ENCODE measurements at places on chromosomes 12 and 14. TPM values are rescaled to one million over a fixed set of nuclear protein-coding genes. Genes with fewer than 3 reads are reported as not detected.

- DNase-seq: no peak
Measured at GRCh38 chr14:31867570-31867969, 209.5 kb upstream of the ARHGAP5 start.

GRCh38 chr12:103712216-103712615 lies 125.1 kb downstream of the STAB2 start:
- no peak for DNase-seq

- DNase-seq: peak; percentile 64
Measured at GRCh38 chr12:54126696-54127537, 61.9 kb downstream of the SMUG1 start.

DNA sequence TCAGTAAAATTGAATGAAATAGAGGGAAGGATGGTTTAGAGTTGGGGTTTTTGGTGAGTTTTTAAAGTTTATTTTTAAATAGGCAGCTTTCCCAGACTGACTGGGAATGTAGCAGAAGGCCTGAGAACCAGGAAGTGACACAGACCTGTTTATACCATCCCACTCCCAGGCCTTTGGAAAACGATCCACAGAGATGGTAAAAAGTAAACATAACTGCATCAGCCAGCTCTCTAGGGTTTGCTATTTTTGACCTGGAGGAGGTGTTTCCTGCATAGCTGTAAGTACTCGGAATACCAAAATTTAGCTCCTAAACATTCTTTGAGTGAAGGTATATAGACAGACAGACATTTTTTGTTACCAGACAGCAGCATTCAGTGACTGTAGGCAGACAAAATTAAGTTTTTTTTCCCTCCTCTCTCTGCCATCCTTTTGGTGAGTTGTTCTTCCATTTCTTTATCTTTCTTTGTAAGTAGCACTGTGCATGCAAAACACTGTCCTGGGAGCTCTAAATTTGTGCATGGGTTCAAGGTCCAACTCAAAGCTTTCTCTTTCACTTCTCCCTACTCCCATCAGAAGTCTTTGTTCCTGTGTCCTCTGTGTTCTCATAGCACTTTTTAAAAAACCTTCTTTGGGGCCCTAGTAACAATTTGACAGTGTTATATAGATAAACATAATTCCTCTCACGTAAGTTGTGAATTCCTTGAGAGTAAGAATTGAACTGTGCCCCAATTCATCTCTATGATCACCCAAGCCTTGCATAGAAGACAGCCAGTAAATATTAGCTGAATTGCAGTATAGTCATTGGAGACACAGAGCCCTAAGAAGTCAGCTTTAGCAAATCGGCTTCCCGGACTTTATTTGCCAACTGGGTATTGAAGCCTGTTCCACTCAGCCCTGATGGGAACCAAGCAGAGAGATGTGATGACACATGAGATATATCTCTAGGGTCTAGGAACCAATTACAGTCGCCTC lies 37.4 kb downstream of the SUSD6 start:
- DNase-seq: no peak

DNA sequence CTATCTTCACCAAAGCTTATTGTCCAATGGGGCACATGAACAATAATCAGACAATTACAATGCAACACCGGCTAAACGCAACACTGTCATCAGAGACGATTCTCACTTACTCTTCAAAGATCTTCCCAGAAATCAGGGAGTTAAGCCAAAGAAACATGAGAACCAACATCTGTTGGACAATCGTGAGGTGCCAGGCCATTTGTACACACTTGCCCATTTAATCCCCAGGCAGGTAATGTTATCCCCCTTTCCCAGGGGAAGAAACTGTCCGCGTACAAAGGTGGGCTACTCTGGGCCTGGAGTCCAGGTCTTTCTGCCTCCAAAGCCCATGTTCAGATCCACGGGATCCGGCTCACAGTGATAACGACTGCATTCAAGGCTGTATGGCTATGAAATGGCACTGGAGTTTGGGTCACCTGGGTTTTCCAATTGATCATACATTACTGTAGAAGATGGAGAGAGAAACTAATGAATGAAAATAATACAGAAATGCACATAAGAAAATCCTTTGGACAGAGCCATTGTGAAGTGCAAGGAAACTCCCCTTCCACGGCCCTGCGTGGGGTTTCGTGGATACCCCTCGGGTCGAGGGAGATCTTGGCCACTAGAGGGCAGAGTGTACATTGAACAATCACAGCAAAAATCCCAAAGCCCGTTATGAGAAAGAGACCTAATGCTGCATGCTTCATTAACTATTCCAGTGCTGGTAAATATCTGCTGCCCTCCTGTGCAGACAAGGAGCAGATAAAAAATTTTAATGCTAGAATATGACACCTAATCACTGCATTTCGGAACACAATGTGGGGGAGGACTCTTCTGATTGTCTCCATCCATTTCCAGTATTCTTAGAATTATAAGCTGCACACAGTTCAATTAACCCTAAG lies 111.4 kb downstream of the EGLN3 start:
- peak; percentile 68 for DNase-seq

DNA sequence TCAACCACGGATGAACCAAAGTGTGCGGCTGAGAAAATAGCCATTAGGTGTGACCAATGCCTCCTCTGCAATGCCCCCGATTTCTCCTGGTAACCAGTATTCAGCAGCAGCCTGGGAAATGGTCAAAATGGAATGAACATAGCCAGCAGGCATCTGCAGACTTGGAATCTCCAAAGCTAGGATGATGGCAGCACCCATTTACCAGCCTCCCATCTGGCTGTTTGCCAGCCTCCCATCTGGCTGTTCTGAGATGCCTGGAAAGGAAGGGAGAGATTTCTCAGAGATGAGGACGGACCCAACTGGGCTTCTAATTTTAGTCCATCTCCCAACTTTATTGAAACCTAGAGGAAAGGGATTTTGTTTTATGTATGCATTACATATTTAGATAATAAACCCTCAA lies 16.2 kb downstream of the CLMN start:
- DNase-seq: no peak

DNA sequence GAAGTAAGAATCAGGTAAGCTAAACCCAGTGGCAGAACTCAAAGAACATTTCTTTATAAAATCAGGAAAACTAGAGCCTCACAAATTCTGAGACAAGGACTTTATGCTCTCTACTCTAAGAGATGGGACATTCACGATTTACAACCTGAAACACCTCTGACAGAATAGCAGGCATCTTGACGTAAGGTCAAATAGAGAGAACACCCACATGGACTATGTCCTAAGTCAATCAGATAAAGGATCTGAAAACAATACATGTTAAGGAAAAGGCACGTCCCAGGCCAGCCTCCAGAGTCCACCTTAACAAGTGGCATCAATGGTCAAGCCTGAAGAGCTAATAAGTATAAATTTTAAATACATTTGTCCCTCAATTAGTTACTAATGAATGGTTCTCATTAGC lies 39.9 kb upstream of the SYCP3 start:
- no peak for DNase-seq

DNA sequence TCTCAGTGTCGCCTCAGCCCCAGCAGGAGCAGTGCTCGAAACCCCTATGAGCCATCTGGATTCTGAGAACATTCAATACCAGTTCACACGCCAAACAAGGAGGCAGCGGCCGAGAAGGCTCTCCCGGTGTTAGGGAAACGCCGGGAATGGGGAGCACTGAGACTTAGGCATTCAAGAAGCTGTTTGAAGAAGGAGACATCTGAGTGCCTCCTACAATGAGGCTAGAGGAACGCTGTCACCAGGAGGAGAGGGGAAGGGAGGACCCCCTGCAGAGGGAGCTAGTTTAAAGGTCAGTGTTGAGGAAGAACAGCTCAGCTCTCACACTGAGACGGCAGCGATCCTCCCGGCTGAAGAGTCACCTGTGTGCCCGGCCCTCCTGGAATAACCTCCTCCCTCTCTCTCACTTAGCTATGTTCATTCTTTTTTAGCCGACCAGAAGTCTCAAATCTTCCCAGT lies 69.9 kb downstream of the SERPINA3 start:
- no peak for DNase-seq

GRCh38 chr12:109097435-109098182 lies at the start of gene UNG:
Gene UNG (plus strand): TSS chr12:109097597. CDS start chr12:109097680, 83 bp downstream.
- DNase-seq: peak; percentile 98

- no peak for DNase-seq
Measured at GRCh38 chr12:52244615-52244994, 11.6 kb downstream of the KRT7 start.

DNA sequence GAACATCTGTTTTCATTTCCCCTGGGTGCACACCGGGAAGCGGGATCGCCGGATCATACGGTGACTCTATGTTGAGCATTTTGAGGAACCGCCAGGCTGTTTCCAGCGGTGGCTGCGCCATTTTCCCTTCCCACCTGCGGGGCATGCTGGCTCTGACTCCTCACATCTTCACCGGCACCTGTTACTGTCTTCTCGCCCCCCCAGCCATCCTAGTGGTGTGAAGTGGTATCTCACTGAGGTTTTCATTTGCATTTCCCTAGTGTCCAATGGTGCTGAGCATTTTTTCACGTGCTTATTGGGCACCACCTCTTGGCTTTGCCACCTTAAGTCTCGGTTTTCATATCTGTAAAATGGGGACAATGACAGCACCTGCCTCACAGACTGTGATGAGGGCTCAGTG lies 44.1 kb upstream of the EML1 start:
- no peak for DNase-seq

GRCh38 chr12:50566066-50566465 lies 61.3 kb downstream of the DIP2B start:
- DNase-seq: no peak

DNA sequence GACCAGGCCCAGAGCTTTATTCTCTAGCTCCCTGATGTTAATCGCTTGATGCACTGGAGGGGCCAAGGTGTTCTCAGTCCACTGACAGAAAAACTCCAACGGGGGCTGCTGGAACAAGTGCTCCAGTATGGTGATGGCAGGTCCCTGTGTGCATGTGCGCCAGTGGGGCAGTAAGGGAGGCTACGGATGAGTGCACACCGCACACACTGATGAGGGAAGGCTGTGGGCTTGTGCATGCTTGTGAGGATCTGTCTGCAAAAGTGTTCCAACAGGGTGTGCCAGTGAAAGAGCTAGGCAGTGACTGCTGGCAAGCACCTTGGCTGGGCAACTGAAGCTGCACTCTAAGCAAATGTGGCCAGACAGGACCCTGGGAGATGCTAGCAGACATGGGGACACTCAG lies 229.7 kb upstream of the FOXG1 start:
- no peak for DNase-seq

DNA sequence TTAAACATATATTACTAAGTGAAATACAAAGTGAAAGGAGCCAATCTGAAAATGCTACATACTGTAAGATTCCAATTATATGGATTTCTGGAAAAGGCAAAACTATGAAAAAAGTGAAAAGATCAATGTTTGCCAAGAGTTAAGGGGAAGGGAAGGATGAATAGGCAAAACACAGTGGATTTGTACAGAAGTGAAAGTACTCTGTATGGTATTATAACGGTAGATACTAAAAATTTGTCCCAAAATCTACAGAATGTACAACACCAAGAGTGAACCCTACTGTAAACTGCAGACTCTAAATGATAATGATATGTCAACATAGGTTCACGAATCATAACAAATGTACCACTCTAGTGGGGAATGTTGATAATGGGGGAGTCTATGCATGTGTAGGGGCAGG lies 17.8 kb downstream of the EEA1 start:
- no peak for DNase-seq

- no peak for DNase-seq
Measured at GRCh38 chr14:99183311-99183710, 88.7 kb downstream of the BCL11B start.

DNA sequence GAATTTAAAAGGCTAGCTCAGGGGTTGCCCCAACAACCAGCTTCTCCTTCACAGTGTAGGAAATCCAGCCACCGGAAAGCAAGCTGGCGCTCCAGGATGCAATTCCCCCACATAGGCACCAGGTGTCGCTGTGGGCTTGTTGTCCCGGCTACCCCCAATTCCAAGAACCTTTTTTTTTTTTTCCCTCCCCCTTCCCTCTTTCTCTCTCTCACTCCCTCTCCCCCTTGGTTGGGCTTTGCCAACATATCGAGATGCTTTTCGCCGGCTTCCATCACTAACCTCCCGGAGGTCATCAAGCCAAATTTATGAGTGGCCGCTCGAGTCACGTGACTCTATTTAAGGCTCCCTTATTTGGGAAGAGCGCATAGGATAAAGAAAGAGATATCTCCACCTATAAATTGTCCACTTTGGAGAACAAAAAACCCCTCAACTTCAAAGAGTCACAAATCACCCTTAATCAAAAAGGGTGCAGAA lies at the start of gene HOXC5:
HOXC5 (plus strand) TSS at position 424 of the 474 bp plus-strand sequence. CDS start 73 bp downstream, outside the sequence.
- DNase-seq: peak; percentile 86

DNA sequence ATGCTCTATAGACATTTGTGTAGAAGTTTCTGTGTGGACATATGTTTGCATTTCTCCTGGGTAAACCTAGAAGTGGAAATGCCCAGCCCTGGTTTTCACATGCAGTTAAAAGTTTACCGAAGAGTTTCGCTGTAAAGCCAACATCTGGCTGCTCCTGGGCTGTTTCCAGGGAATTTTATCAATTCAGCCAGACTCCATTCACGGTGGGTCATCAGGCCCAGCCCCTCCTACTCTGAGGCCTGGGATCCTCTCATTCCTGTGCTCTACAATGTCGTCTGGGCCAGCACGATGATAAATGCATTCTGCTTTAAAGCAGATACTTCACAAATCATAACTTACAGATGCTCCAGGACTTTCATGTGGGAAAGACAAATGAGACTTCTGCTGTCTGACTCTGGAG lies 7.1 kb downstream of the NUAK1 start:
- DNase-seq: no peak

GRCh38 chr14:22597771-22598098 lies 365 bp upstream of the ABHD4 start:
- DNase-seq: no peak

DNA sequence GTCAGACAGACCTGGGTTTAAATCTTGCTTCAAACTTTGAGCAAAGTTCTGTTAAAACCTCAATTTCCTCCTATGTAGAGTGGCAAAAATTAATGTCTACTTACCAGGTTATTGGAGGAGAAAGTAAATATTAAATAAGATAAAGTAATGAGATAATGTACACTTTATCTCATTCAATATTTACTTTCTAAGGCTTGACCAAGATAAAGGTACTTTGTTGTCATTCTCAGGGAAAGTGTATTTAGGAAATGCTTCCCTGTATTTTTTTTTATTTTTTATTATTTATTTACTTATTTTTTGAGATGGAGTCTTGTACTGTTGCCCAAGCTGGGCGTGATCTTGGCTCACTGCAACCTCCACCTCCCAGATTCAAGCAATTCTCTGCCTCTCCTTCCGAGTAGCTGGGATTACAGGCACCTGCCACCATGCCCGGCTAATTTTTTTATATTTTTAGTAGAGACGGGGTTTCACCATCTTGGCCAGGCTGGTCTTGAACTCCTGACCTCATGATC lies 4.7 kb downstream of the FAM161B start:
- DNase-seq: no peak

RIN3 gene
- 49.8 TPM for total RNA-seq

PMCH gene
- not detected for total RNA-seq

C1QL4 gene
- total RNA-seq: 3.3 TPM

KCNH3 gene
- total RNA-seq: 4.5 TPM

RAP1B gene
- 200 TPM for total RNA-seq

ESRRB gene
- total RNA-seq: 2.5 TPM

CAPZA3 gene
- total RNA-seq: 52.6 TPM

RAB35 gene
- total RNA-seq: 27.4 TPM

KRT4 gene
- total RNA-seq: not detected

KRT73 gene
- total RNA-seq: 0.16 TPM

IAPP gene
- total RNA-seq: not detected

SLCO1B1 gene
- total RNA-seq: 0.37 TPM

SMOC1 gene
- 143 TPM for total RNA-seq

CD163 gene
- 34.4 TPM for total RNA-seq

All from testis (tissue), 5 donors.